ENCODE measurements at places on chromosomes 2 and 18. TPM values are rescaled to one million over a fixed set of nuclear protein-coding genes. Genes with fewer than 3 reads are reported as not detected.

DNA sequence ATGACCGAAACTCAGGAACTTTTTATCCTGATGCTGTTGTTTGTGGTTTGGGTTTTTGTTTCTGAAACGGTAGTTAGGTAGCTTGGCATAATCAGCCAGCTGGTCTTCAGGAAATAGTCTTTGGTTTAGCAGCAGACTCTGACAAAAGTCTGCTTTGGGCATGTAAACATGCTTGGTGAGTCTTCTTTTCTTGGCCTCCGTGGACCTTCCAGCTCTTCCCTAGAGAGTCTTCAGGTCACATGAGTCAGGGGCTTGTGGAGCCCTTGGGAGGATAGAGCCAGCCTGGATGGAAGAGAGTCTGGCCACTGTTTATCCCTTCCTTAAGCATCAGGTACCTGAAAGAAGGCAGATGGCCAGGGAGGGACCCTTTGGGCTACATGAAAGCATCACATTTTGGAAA is 154.5 kb downstream of the MGAT5 start:
- no peak for DNase-seq

- DNase-seq: no peak
These were observed at the start of gene TFPI for GRCh38 chr2:187554011-187554703. TSS of gene TFPI (minus strand) at chr2:187554435. CDS start at chr2:187503768, 50,667 bp downstream.

GRCh38 chr18:66457245-66457644 is 146.6 kb downstream of the CDH19 start:
- no peak for DNase-seq

- no peak for DNase-seq
These were observed 865.0 kb upstream of the CDH2 start for GRCh38 chr18:29041976-29042375.

- no peak for DNase-seq
These were observed 135.1 kb downstream of the ZNF516 start for GRCh38 chr18:76359909-76360308.

DNA sequence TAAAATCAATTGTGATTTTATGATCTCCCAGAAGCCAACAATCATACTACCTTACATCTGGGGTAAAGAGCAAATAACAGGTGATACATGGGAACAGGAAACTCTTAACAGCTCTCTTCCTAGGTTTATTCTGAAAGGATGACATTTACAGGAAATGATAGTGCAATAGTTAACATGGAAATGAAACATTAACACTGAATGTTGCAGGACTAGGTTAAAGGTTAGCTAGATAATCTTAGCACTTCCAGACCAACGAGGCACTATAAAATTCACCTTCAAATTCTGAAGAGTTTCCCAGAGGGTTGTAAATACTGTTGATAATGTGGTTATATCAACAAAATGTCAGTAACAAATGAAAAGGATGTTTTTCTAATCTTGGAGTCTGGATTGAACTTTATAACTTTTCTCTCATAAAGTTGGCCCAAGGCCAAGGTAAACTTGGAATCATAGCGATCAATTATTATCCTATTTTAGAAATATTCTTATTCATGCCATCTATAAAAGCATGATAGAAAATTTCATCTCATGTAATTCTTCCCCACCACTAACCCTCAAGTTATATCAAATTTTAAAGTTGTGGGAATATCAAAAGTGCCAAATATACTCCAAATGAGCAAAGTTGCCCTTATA is 32.9 kb upstream of the GCG start:
- DNase-seq: no peak

Gene NDC80
- polyA plus RNA-seq: 1.9 TPM

DNA sequence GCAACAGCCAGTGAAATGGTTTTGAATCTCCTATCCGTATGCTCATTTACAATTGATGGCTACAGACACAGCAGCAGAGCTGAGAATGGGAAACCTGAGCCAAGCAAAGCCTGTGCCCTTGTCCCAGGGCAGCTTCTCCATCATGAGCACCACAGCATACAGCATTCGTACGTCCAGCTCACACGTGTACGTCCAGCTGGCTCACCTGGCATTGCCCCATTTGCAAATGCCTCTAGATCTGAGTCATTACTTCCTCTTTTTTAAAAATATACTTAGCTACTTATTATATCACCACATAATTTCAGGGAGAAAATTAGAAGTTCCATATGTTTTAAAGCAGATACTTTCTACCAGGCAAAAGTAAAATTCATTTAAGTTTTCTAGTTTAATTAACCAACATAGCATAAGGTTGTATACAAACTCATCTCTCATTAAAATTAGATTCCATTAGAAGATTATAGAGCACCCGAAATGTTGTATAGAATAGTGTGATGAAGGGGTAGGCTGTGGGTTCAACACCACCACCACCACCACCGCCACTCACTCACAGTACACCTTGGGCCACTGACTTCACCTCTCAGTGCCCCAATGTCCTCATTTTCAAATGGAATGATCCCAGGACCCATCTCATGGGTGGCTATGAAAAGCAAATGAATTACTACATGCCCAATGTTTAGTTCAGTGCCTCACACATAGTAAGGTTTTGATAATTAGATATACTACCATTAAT is 31.4 kb upstream of the TMEM177 start:
- no peak for DNase-seq

Gene TRMT61B
- 21.5 TPM for polyA plus RNA-seq

DNA sequence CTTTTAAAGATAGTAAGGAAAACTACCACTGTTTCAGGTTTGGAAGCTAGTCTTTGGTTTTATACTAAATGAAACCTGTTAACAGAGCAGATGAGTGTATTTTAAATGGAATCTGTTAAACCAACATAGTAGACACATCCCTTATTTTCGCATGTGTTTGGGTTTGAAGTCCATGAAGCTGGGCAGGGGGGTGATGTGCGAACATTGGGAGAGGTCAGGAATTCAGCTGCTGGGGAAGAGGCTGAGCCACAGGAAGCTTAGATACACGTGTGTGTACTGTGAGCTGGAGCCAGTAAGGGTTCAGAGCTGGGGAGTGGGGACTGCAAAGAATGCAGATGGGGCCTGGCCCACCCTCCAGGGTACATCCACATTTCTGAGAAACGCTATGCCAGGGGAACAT is 176.9 kb downstream of the VAPA start:
- no peak for DNase-seq

DNA sequence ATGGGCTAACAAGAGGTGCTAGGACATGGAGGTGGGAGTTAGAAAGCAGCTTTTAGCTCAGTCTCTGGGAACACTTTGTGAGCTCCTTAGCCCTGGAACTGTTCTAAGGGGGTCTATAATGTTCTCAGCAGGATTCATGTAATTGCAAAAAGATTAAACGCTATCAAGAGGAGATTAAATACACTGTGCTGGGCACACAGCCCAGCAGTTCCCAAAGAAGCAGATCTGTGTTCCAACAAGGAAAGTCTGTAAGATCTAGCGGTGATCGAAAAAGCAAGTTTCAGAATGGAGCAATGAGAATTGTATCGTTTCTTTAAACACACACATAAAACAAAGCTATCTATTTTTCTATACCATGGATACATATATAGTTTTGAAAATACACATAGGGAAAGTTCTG is 2.4 kb upstream of the ARID5A start:
- DNase-seq: no peak

DNA sequence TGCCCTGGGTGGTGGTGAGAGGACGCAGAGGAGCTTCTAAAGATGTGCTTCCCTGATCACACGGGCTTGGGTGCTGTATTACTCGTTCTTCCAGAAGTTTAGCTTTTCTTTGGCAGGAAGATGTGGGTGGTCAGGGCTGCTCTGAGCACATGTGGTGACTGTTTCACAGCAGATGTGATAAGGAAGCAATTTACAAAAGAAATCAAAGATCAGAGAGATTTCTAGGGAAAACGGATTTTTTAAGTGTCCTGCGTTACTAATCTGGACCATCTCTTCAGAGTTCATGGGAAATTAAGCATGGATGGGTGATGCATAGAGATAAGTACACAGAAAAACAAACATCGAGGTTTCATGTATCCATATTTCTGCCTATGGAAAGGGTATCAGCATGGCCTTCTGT is 99.4 kb downstream of the WDSUB1 start:
- no peak for DNase-seq

- DNase-seq: no peak
These were observed 77.5 kb downstream of the FAM171B start for GRCh38 chr2:186771395-186771794.

- DNase-seq: no peak
These were observed 357.1 kb downstream of the CCDC85A start for GRCh38 chr2:56540916-56541315.

DNA sequence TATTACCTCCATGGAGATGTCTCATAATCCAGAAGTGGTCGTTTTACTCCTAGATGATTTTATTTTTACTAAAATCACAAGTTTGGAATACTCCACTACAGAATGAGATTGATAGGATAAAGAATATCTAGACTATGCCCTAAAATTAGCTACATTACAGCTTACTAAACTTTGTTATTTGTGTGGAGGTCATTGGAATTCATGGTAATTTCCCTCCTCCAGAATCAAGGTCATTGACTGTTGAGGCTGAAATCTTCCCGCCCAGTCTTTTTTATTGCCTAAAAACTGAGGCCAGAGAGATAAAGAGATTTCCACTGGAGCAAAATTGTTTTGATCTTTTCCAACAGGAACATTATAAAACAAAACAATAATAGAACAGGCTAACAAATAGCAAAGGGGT is 35.0 kb downstream of the ITGB6 start:
- DNase-seq: no peak

Gene SEH1L
- 25.5 TPM for polyA plus RNA-seq

Gene UGT1A3
- not detected for polyA plus RNA-seq

DNA sequence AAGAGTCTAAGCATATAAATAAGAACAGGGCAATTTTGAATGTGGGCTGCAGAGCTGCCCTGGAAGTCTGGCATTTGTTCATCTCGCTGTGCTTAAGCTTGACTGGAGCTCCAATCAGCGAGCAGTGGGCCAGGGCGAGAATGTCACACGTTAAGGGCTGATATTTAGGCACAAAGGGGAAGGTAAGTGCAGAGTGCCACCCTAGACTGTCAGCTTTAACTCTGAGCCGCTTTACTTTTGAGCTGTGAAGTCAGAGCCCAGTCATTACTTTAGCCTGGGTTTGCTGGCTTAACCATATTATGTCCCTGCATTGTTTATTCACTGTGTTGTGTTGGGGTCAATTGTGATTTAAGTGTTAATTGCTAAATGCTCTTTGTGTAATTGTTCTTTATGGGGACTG is 236.1 kb upstream of the SIX3 start:
- no peak for DNase-seq

Gene POMC
- polyA plus RNA-seq: 4.9 TPM

DNA sequence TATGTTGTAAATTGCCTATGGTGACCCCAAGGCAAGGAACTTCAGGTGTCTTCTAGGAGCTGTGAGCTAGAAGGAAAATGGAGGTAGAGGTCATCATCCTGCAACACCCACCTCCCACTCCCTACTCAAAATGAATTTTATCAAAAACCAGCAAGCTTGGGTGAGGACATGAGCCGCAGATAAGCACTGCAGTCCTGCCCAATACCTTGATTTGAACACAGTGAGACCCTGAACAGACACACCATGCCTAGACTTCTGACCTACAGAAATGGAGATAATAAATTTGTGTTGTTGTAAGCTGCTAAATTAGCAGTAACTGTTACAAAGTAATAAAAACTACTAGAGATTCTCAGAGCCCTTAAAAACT is 13.4 kb downstream of the MEX3C start:
- no peak for DNase-seq

DNA sequence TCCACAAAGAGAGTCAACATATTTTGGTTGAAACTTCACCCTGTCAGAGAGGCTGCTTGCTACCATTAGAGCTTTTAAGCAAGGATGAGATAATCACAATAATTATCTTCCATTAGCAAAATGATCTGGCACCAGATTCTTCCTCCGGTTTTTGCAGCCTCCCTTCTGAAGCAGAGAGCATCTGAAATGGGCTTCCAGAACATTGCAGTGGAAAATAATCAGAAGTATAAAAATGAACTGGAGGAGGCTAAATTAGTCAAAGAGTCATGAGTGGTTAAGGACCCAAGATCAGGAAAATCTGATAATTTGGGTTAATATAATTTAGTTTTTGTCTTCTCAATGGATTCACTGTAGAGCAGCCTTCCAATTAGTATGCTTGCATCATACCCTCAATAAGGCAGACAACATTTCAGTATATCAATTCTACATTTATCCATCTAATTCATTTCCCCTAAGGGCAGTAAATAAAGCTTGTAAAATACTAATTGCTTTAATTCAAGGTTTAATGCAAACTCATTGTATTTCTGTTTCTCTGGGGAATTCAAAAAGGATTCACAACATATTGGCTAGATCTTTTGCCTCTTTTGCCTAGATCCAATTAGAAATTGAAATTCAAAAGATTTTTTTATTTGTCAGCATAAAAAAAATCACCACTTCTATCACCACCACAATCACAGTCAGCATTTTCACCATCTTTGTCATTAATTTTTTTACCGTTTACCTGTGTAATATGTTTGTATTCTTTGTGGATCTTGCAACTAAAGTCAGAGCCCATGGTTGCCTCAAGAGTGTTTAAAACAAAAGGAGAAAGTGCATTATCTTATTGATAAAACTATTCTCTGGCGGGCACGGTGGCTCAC is 537.2 kb upstream of the DCC start:
- no peak for DNase-seq

Gene PAX3
- polyA plus RNA-seq: not detected

GRCh38 chr2:64876137-64876647 is 113.0 kb upstream of the SLC1A4 start:
- no peak for DNase-seq

DNA sequence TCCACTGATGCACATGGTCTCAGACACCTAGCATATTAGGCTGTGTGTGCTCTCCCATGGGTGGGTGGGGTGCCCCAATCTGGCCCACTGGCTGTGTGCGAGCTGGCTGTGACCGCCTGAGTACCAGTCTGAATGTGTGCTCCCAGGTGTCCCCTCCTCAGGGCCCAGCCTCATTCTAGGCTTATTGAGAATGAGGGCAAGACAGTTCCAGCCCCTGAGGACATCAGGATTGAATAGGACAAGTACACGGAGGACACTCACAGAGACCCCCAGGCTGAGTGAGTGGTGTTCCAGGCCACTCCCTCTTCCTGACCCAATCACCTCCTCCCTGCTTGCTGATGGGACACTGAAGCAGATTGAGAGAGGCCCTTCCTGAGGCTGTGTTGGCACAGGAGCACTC is 116.1 kb upstream of the RAB6C start:
- no peak for DNase-seq

DNA sequence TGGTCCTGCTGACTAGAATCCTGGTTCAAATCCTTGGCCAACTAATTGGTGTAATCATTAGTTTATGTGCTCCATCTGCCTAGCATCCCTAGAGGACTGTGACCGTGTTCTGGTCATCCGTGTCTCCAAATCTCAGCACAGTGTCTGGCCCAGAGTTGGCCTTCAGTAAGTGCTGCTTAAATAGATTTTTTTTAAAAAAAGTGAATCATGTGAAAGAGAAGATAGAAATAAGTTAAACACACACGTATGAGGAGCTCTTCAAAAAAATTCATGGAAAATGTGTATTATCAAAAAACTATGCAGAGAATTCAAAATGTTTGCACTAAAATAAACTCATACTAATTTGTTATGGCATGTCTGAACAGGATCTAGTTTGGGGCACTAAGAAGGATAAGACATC is 129.3 kb upstream of the TLK1 start:
- no peak for DNase-seq

DNA sequence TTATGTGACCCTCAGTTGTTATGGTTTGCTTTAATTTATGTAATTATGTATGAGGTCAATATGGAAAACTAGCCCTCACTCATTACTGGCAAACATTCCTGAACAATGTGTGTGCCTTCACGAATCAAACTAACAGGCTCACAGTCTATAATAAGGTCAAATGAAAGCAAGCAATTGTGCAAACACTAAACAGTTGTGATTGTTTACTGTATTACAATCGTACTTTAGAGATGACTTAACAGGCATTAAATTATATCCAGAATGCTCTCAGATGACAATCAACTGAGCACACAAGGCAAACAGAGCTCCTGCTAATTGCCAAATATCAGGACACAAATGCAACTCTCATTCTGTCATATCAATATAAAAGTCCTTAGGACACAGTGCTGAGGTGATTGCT is 29.5 kb downstream of the COL5A2 start:
- no peak for DNase-seq

All from naive thymus-derived CD8-positive, alpha-beta T cell (primary cell).